ENCODE measurements at places on chromosomes 6 and 20.

GRCh38 chr6:134723081-134723871 lies 226.6 kb downstream of the ALDH8A1 start:
- DNase-seq, result no peak

GRCh38 chr6:41049955-41050354 lies 3.0 kb upstream of the APOBEC2 start:
- no peak for DNase-seq

DNA sequence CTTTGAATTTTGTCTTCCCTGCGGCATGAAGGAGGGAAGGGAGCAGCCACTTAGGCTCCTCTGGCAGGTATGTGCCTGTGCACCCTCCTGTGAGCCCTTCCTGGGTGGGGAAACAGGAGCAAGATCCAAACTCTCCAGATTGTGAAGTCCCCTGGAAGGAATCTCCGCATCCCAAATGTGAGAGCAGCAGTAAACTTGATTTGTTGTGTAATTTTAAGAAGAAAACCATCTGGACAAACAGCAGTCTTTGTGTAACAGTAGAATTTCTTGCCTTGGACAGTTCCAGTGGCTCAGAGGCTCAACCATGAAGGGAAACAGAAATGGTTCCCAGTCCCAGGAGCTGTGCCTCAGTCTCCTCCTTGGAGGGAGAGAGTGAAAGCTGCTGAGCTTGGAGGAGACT lies 39.7 kb downstream of the CDH26 start:
- no peak for DNase-seq

GRCh38 chr6:99602520-99603420 lies 3.9 kb upstream of the PRDM13 start:
- DNase-seq, result no peak

DNA sequence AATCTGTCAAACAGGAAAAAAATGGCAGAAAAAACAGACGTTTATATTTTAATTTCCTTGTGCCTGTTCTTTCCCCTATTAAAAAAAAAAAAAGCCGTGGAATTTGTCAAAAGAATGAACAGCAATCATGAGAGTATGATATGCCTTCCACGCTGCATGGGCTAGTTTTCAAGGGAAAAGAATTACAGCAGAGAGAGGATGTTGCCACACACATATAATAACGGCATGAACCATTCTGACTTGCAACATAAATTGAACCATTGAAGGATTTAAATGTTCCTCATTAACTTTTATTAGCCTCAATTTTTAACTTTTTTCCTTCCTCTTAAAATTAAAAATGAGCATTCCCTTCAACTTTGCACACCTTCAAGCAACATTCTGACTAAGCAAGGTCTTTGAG lies 301.8 kb downstream of the FOXC1 start:
- no peak for DNase-seq

GRCh38 chr6:37699138-37699766 lies 1.6 kb upstream of the MDGA1 start:
- no peak for DNase-seq

GRCh38 chr6:158630938-158631616 lies 13.5 kb downstream of the DYNLT1 start:
- DNase-seq, result no peak

GRCh38 chr20:46802722-46803121 lies 91.9 kb upstream of the EYA2 start:
- DNase-seq, result no peak

- DNase-seq, result no peak
Measured at GRCh38 chr6:34953061-34954025, 64.3 kb downstream of the ANKS1A start.

GRCh38 chr20:38093641-38094077 lies 60.1 kb downstream of the RPRD1B start:
- no peak for DNase-seq

GRCh38 chr20:33273117-33273851 lies 9.7 kb upstream of the BPIFB1 start:
- peak; percentile 2 for DNase-seq

DNA sequence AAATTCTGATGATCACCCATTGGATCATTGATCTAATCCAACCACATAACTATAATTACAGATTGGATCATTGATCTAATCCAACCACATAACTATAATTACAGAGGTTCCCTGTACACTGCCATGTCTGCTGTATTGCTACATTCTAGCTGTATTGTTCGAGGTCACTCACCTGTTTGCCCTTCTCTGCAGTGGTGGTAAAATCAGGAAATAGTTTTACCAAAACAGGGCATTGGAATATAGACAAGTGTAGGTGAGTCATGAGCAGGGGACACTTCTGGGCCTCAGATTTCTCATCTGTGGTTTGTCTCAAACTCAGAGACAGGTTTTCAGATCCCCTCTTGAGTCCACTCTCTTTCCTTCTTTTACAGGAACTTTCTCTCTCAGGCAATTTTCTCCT lies 9.0 kb upstream of the AFDN start:
- DNase-seq, result no peak

DNA sequence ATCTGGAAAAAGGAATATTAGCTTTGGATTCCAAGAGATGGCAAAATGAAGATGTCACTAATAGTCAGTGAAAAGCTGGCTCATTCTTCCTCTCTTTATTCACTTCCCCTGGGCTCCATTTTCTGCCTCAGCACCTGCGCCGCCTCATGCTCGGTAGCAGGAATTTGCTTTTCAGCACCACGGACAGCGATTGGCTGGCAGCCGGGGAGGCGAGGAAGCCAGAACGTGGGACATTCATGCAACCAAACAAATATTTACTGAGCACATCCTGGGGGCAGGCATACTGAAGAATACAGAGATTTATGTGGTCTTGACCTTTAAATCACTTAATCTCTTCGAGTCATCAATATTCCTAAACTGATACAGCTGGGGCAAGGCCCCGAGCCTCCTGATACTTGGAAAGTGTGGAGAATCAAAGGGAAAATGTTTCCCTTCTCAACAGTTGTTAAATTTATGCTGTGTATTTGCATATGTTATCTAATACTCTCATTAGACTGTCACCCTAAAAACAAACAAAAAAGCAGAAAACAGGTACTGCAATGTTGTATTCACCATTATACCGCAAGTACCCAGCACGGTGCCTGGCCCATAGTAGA lies 12.1 kb upstream of the PDYN start:
- peak; percentile 73 for DNase-seq

GRCh38 chr20:34403063-34403827 lies 40.2 kb downstream of the ITCH start:
- no peak for DNase-seq

GRCh38 chr6:11427723-11428245 lies 109.8 kb upstream of the TMEM170B start:
- DNase-seq, result no peak

GRCh38 chr6:119276211-119276610 lies 73.3 kb downstream of the MAN1A1 start:
- DNase-seq, result no peak

DNA sequence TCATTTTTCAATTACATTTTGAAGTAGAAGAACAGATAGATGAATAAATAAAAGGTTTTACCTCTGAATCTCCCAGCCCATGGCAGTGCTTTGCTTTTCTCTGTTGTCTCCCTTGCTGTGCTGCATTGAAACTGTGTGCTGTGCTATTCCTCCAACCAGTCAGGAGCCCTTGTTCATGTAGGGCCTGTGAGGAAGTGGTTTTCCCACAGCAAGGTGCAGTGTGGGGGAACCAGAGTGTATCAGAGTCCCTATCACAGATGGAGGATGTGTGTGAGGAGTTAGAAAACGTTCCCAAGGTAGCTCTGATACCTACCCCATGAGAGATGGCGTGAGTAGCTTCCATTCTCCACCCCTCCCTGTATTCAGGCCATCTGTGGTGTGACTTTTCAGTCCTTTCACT lies 72.8 kb upstream of the RALGAPA2 start:
- no peak for DNase-seq

GRCh38 chr6:7087066-7087465 lies 20.7 kb upstream of the RREB1 start:
- no peak for DNase-seq

DNA sequence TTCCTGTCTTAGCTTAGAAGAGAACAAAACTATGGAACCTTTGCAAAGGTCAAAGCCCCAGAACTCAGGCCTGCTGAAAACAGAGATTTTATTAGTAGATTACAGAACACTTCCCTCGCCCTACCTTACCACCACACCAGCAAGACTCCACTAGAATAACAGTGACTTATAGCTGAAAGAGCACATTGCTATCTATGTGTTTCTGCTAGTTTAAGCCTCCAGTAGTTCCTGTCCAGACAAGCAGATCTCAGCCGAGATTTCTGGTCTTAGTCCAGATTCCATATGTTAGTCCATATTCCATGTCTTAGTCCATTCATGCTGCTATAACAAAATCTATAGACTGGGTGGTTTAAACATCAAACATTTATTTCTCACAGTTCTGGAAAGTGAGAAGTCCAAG lies 412.3 kb upstream of the ID4 start:
- DNase-seq, result no peak

DNA sequence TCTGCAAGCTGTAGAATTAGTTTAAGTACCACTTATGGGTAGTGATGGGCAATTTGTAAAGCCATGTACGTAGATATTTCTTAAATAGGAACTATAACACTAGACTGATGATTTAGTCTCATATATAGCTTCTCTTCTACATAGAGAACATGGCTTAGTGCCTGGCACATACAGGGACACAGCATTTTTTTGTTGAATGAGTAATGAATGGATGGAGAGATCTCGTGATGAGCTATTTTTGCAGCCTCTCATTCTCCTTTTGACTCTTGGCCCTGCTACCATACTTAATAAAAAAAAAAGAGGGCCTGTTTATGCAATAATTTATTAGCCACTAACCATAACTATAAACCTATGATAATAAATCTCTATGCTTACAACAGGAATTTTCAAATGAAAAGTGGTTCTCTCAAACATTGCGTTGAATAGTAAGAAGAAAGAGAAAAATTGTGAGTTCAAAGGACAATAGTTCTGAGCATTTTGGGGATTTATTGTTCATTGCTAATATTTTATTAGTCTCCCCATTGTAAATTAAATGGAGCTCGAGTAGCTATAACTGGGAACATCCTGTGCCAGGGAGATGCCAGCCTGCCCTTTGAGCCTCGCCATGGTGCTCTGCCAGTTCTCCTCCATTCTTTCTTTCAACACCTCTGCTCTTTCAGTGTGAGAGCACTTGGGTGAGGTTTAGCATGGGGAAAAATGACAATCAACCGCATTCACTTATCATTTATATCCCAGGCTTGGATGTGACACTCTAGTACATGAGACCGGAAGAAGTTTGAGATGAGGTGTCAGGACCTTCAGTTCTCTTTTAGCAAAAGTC lies 14.7 kb upstream of the RCAN2 start:
- DNase-seq, result no peak

DNA sequence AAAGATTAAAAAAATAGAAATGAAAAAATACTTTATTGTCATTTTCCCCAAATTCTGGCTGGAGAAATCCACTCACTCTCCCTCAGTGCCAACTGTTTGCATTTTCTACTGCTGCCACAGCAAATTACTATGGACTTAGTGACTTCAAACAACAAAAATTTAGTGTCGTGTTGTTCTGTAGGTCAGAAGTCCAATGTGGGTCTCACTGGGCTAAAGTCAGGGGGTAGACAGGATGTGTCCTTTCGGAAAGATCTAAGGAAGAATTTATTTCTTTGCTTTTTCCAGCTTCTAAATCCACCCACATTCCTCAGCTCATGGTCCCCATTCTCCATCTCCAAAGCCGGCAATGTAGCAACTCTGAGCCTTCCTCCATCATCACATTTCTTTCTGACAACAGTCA lies 453.3 kb downstream of the KIF16B start:
- no peak for DNase-seq

DNA sequence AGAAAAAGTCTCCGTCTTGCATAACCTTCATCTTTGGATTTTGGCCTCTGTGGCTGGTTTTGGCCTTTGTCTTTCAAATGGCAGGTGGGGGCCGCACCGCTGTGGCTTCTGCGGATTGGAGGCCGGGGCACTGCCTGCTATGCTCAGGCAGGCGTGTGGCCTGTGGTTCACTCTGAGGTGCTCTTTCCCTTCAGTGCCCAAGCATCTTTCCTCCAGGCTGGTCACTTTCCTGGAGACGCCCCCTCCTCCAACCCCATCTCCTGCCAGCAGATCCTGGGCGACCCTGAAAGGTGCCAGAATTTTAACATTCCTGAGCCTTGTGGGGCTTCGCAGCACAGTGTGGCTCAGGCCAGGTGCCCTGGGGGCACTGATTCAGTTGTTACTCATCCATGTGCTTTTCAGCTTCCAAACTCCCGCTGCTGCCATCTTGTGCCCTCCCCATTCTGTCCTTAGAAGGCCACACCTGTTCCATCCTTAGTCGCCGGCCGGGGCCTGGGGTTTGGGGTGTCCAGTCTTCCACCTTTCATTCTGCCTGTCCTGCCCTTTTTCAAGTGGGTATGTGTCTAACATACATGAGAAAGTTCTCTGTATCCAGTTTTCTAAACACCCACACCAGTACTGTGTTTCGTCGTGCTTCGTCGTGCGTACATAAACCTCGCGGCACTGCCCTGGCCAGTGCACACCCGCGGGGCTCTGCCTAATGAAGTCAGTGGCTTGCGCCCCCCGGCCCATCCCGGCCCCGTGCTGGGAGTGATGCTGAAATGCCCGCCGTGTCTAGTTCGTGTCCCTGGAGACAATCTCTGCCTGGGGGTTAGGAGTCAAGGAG lies 12.1 kb downstream of the SS18L1 start:
- no peak for DNase-seq

DNA sequence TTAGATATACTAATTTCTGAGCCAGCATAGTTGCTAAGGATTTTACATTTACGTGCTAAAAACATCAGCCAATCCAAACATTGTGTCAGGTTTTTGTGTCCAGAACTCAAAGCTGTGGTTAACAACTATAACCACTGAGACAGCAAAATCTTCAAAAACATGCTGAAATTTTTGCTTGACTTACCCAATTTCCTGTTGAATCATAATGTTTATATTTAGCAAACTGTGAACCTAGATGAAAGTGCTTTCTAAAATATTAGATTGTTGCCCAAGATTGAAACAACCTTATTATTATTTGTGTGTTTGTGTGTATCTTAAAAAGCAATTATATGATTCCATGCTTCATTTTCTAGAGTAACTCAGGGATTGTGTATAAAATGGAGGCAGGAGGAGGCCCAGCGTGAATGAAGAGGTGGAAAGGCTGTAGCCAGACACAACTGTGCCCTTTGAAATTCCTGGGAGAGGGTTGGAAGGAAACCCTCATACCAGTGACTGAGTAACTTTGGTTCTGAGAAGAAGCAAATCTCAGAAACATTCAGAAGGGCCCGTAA lies 48.0 kb downstream of the ARMC2 start:
- no peak for DNase-seq

- no peak for DNase-seq
Measured at GRCh38 chr6:71727632-71728294, 158.6 kb upstream of the RIMS1 start.

GRCh38 chr20:41664584-41664983 lies 46.4 kb upstream of the CHD6 start:
- DNase-seq, result no peak

DNA sequence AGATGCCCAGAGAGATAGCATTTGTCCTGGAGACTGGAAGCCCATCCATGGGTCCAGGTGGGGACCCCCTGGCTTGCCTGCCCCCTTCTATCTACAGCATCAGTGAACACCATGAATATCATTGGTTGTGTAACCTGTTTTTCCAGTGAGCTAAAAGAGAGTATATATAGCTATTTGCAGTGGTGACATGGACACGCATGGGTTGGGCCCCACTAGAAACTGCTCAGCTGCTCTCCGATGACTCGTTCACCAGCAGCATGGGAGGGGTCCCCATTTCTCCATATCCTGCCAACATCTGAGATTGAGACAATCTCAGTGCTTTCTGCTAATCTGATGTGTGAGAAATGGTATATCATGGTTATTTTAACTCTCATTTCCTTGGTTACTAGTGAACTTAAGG lies 4.0 kb upstream of the ZC3H12D start:
- no peak for DNase-seq

GRCh38 chr6:39207416-39208222 lies 21.7 kb downstream of the KCNK5 start:
- no peak for DNase-seq

- DNase-seq, result no peak
Measured at GRCh38 chr20:36308986-36309385, 2.8 kb downstream of the DLGAP4 start.

Measured in stimulated activated CD4-positive, alpha-beta T cell treated with anti-CD3 and anti-CD28 coated beads, Interleukin-4, amount 100 ng/mL, for 48 hours (primary cell).